Occipital lobe (tissue), 3 donors: ENCODE measurements at places on chromosomes 1 and 21. TPM values are rescaled to one million over a fixed set of nuclear protein-coding genes. Genes with fewer than 3 reads are reported as not detected.

The MPC2 gene
- total RNA-seq: 53.2 TPM

DNA sequence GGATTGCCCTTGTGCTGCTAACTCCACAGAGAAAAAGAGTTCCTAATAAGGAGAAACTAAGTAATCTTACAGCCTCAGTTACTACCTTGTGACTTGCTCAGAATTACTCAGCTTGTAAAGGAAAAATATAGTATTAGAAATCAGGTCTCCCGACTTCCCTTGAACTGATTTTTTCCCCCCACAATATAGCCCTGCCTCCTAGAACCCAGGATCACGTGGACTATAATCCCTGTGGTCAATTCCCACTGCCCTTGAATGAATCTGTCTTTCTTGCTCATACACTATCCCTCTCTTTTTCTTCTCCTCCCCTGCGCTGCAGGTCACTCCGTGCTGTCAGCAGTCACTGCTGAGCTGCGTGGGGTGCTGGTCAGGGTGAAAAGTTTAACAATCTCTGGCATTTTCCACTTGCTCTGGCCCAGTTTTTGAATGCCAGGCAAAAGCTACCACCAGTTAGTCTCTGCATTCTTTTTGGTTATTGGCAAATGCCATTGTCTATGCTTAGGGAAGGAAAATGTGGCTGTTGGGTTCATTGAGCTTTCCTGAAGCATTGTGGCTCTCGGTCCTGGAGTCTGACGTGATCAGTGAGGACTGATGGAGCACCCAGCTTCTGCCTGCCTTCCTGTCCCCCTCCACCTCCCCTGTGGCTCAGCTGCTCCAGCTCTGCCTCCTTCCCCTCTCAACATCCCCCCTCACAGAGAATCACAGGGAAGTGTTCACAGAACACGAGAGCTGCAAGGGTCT lies 1.9 kb upstream of the MYOC start:
- no peak for DNase-seq

The OR1C1 gene
- total RNA-seq: not detected

DNA sequence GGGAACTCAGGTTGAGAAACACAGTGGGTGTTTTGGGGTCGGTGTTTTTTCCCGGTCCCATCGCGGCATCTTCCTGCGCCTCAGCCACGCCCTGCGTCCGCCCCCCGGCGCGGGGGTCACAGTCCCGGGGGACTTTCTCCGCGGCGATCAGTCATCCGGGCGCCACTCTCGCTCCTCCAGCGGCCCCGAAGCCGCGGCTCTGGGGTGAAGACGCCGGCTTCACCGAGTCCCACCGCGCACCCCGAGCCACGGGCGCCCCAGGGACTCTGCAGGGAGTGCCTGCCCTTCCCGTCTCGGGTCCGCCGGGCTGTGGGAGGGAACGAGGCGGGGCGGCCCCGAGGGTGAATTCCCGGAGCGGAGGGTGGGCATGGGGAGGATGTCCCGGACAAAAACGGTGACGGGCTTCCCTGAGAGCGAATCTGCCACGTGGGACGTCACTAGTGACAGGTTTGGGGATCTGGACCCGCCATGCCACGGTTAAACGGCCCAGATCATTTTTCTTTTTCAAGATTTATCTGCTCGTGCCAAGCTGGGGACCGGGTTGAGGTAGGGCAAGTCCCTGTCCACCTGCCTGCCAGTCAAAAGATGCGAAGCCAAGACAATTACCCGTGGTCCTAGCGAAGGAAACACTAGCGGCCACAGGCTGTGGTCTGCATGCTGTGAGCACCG lies 717 bp upstream of the BATF3 start:
- no peak for DNase-seq

The CCDC181 gene
- total RNA-seq: 6.4 TPM

- no peak for DNase-seq
Observed at GRCh38 chr21:42433946-42434551, 30.3 kb downstream of the UBASH3A start.

The ITLN2 gene
- not detected for total RNA-seq

The IFI44 gene
- 57.1 TPM for total RNA-seq

The MSH4 gene
- total RNA-seq: 1.6 TPM

DNA sequence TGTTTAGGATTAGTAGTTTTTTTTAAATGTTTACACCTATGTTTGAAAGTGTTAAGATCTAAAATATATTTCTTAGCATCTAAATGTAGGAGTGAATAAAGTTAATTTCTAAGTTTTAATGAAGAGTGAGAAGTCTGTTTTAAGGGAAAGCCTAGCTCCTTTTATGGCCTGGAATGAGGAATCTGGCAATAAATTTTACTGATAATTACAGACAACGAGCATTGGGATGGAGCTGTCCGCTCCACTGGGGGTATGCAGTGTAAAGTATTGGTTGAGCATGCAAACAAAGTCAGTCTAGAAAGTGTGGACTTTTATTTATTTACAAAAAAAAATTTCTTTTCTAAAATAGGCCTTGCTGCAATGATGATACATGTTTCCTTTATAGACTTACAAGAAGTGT lies 19.0 kb downstream of the CLIC6 start:
- no peak for DNase-seq

- DNase-seq: no peak
Observed at GRCh38 chr1:192512426-192513162, 63.0 kb upstream of the RGS1 start.

DNA sequence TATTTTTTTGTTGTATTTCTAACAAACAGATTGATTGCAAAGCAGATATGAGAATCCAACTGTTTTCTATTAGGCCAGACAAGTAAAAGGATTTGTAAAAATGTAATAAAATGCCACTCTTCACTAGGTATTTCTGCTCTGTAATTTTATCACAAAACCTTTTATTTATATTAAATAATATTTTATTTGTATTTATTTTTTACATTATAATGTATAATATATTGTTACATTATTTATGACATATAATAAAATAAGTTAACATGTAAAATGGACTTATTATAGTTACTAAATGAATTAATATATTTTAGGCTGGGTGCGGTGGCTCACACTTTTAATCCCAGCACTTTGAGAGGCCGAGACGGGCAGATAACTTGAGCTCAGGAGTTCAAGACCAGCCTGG lies 12.7 kb upstream of the TNNI1 start:
- no peak for DNase-seq

The LORICRIN gene
- not detected for total RNA-seq

DNA sequence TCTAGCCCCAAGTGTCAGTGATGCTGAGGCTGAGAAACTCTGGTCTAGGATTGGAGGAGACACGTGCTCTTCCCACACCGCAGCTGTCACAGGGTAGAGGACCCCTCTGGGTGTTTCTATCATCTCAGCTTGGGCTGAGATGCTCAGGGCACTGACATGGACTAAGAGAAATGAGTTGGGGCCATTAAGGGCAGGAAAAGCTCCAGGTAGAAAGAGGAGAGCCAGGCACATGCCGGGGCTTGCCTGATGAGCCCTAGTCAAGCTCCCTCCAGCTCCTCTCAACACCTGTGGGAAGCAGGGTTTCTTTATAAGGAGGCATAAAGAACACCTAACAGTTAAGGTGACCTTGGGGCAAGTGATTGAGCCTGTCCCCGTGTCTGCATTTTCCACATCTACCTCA lies 17.3 kb downstream of the ABCA4 start:
- DNase-seq: no peak

The COL9A2 gene
- total RNA-seq: 17.5 TPM

- DNase-seq: no peak
Observed at GRCh38 chr1:62138029-62138428, 56.6 kb upstream of the L1TD1 start.

DNA sequence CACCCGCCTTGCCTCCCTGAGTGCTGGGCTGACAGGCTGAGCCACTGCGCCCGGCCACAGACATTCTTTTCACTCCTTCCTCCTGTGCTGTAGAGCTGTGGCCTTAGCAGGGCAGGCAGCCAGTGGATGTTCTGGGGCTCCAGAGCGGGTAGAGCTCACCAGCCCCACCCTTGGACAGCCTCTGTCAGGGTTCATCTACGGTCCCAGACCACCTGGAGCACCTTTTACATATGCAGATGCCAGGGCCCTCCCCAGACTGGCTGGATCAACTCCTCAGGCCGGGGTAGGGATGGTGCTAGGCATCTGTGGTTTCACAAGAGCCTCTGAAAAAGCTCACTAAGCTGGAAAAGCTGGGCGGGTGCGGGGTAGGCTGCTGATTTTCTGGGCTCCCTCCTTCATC lies 4.6 kb downstream of the ATP13A2 start:
- DNase-seq: no peak

DNA sequence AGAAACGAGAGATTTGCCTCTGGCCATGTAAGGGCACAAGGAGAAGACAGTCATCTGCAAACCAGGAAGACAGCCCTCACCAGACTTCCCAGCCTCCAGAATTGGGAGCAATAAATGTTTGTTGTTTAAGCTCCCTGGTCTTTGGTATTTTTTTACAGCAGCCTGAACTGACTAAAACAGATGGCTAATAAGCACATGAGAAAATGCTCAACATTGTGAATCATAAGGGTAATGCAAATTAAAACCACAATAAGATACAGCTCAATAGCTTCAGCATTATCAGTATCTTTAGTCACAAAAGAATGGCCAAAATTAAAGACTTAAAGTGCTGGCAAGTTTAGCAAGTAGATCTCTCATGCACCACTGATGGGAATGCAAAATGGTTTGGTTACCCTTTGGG lies 11.7 kb downstream of the UBE2G2 start:
- DNase-seq: no peak

DNA sequence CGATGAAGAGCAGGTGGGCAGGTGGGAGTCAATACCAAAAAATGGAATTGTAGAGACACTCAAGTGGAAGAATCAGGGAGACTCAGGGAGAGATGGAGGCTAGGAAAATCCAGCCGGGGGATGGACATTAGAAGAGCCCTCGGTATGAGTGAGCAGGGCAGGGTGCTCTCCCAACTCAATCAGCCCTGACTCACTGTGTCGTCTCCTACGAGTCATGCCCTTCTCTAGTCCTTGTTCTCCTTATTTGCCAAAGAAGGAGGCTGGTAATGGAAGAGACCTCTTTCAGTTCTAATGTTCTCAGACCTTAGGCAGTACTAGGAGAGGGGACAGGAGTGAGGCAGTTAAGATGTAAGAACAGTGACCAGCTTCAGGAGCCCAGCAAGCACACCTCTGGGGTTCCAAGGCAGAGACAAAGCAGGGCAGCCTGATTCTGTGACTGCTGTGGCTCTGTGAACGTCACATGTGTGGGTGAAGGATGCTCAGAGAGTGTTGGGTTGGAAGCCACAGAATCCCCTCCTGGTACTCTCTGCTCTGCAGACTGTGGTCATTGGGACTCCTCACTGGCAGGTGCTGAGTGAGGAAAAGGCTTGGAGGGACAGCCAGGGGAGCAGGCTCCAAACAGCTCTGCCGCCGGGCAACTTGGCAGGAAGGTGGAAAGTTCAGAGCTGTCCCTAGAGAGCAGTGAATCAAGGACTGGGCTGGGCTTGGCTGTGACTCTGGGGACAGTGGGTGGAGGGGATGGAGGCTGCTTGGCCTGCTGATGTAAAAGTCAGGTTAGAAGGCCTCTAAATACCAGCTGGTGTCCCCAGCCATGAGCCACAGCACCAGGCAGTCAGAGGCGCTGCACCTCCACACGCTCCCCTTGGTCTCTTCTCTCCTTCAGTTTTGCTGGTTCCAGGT lies 11.1 kb upstream of the GJA5 start:
- no peak for DNase-seq

The KCNJ9 gene
- total RNA-seq: 14.7 TPM

DNA sequence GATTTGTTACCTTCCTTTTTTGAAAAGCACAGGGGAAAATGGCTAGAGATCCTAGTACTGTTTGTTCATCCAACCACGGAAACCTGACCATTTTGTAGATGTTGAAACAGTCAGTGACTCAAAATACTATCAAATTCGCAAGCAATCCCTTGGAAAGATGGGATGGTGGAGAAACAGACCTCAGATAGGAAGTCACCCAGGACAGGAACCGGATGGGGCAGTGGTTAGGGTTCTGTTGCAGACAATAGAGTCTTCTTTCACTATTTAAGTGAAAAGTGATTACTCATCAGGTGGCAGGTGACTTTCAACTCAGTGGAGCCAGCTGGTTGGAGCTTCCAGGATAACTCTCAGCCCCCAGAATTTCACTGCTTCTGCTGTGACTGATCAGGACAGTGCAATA lies 17.0 kb downstream of the LHX4 start:
- no peak for DNase-seq

The MTARC1 gene
- total RNA-seq: 9.4 TPM

The ST6GALNAC3 gene
- 16.5 TPM for total RNA-seq

DNA sequence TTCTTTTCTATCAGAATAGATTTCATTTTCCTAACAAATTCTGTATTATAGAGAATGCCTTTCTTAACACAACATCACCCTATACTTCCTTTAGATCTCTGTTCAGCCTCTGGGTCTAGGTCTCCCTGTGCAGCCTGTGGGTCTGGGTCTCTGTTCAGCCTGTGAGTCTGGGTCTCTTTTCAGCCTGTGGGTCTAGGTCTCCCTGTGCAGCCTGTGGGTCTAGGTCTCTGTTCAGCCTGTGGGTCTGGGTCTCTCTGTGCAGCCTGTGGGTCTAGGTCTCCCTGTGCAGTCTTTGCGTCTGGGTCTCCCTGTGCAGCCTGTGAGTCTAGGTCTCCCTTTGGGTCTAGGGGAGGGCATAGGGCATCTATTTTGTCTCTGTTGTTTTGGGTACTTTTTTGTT lies 59.6 kb upstream of the DIP2A start:
- DNase-seq: no peak

The FAM110D gene
- 0.47 TPM for total RNA-seq
